Astrocyte (in vitro differentiated cells and primary cell): ENCODE measurements at places on chromosomes 1 and 21.

GRCh38 chr21:46066591-46067331 lies 31.2 kb upstream of the COL6A2 start:
- peak; percentile 53 for DNase-seq

GRCh38 chr1:210702506-210702905 lies 373.8 kb downstream of the HHAT start:
- no peak for DNase-seq

- DNase-seq: peak; percentile 66
Measured at GRCh38 chr21:38796424-38796823, 9.3 kb upstream of the ETS2 start.

DNA sequence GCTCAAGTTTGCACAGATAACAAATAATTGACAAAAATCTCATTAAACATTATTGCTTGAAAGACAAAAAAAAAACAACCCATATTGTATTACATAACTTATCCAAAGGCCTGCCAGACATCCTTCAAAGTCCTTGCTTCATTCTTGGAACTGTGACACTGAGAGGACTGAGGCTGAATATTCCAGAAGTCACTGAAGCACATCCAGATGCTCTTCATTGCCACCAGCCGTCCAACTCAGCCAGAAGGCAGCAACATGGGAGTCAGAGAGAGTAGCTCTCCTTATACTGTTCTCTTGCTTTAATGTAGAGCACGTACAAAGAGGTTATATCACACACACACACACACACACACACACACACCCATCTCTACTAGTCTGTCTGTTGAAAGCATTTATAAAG lies 755.0 kb downstream of the LTN1 start:
- no peak for DNase-seq

DNA sequence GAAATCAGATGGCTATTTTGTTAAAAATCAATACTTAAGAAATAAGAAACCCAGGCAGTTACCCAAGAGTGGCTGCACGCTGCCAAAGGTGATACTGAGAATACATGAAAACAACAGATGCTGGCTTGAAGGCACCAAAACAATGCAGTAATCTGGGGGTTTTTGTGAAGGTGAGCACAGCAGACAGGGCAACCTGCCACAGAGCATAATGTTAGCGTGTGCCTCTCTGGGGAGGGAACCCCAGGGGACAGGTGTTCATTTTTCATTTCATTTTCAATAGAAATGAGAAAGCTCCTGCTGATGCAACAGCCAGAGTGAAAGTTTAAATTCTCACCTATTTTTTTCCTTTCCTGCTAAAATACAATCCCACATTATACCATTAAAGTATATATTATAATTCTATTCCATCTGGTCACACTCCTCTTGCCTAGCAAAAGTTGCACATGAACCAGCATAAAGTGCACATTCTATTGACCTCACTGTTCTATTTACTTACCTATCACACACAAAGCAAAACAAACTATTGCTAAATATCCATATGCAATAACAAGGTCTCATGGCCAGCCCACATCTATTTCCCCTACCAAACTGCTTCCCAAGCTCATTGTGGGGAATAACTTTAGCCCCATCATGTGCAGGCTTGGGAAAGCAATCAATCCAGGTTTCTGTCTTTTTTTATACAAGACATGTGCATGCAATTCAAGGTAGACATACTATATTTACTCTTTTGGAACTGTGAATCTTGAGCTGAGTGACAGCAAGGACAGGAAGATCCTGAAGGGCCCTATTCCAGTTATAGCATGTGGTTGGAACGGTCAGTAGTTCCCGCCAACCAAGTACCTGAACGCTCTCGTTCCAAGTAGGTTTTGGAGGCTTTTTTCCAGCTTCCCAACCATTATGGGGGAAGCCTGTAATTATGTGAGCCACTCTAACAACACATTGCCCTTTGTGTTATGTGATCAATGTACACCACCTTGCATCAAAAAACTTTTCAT lies 173.6 kb downstream of the RERE start:
- DNase-seq: no peak

DNA sequence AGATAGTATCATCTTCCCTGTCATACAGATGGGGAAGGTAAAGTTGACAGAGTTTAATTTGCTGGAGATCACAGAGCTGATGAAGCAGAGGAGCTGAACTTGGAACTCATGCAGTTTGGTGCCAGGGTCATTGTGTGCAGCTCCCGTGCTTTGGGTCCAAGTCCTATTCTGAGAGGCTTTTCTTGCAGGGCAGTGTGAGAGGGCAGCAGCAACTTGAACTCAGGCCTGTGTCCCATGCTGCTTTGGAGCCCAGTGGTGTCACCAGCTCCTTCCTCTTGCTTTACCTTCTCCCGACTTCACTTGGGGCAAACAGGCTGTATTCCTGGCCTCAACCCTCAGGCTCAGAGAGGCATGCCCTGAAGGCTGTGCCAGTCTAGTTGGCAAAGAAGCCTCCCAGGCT lies 24.7 kb downstream of the INAVA start:
- no peak for DNase-seq

DNA sequence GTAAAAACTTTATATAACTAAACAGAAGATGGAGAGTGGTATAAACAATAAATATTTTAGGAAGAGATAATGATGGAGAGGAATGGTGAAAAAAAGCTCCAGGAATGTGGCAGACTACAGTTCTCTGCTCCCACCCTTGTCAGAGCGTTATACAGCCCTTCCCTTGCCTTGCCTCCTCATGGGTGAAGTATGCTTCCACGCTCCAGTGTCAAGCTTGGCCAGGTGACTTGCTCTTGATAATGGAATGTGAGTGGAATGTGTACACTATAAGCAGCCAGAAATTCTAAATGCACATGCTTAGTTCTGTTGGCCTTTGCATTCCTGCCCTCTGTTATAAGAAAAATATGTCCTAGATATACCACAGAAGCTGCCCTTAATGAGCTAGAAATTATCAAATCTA lies 24.7 kb upstream of the POGK start:
- DNase-seq: peak; percentile 68
